ENCODE measurements at places on chromosomes 7 and 10. TPM values are rescaled to one million over a fixed set of nuclear protein-coding genes. Genes with fewer than 3 reads are reported as not detected.

GRCh38 chr10:102738692-102739121 is 5.0 kb upstream of the WBP1L start:
- H3K27me3 ChIP-seq, result no peaks in the 10 kb centered on the region
- H3K4me1 ChIP-seq, result peaks cover 7% of the 10 kb centered on the region
- H3K4me3 ChIP-seq, result no peak overlapping the region
- no peak for DNase-seq
- no peak overlapping the region for H3K27ac ChIP-seq

GRCh38 chr7:107843184-107843583 is 40.2 kb upstream of the SLC26A3 start:
- H3K27me3 ChIP-seq, result no peaks in the 10 kb centered on the region
- no peak for DNase-seq
- H3K27ac ChIP-seq, result no peak overlapping the region
- H3K4me3 ChIP-seq, result no peak overlapping the region
- no peaks in the 10 kb centered on the region for H3K36me3 ChIP-seq

- H3K4me3 ChIP-seq, result no peak overlapping the region
- no peaks in the 10 kb centered on the region for H3K4me1 ChIP-seq
- H3K27me3 ChIP-seq, result no peaks in the 10 kb centered on the region
- H3K27ac ChIP-seq, result no peak overlapping the region
These were observed 215.4 kb upstream of the TMEM196 start for GRCh38 chr7:19988860-19989259.

DNA sequence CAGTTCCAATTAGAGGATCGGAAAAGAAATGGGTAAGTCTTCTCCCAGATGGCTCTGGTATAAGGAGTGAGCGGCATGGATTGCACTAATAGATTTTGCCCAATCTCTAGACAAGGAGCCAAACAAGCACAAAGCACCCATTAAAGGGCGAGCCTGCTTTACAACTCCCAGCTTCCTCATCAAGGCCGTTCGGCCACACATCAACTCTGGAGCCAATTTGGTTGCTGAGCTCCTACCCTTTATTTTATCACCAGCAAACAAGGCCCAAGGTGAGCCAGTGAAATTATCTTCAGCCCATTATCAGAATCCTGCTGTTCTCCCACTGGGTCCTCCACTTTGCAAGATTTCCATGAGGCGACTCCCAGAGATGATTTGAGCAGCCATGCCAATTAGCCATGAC is 292.2 kb upstream of the NPVF start:
- H3K27me3 ChIP-seq, result no peaks in the 10 kb centered on the region
- H3K27ac ChIP-seq, result no peak overlapping the region
- no peak for DNase-seq
- H3K36me3 ChIP-seq, result no peaks in the 10 kb centered on the region

DNA sequence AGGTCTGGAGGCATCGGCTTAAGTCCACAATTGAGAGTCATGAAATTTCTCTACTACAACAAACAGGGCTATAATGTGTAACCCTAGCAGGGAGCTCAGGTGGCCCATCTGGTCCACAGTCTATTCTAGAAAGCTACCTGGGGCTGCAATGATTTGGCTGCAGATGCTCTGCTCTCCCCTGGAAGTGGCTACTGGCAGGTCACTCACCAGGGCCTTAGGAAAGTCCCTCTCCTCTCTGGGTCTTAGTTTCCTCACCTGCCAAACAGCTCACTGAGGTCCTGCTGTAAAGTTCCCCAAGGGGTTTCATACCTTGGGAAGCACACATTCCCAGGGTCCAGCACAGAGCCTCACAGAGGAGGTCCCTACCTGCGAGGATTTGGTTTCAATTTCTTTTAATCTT is 2.5 kb downstream of the IGFBP3 start:
- H3K36me3 ChIP-seq, result peaks cover 13% of the 10 kb centered on the region
- peaks cover 31% of the 10 kb centered on the region for H3K4me1 ChIP-seq
- H3K27ac ChIP-seq, result no peak overlapping the region
- peaks cover 45% of the 10 kb centered on the region for H3K27me3 ChIP-seq
- DNase-seq, result no peak

The CRHR2 gene
- 0.07 TPM for total RNA-seq

Data from gastrocnemius medialis (tissue), 4 donors.